ENCODE measurements at places on chromosomes 6 and 20.

- DNase-seq, result no peak
Measured at GRCh38 chr20:46883892-46884291, 10.8 kb upstream of the EYA2 start.

DNA sequence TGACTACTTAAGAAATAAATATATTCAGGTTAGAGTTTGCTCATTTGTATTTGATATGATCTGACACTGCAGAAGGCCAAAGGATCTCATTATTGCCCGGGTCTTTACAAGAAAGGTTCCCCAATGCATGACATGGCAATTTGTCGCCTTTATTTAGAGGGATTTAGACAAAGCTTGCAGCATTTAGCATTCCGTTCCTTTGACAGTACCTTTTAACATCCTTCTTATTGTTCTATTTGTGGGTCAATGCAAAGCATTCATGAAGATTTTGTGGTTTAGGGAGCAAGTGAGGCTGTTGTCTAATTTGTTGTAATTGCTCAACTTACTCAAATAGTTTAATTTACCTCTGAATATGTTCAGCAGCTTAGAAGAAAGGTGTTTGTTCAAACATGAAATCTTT is 230.8 kb upstream of the FLRT3 start:
- DNase-seq, result no peak

- no peak for DNase-seq
Measured at GRCh38 chr6:155495011-155495768, 39.6 kb upstream of the NOX3 start.

DNA sequence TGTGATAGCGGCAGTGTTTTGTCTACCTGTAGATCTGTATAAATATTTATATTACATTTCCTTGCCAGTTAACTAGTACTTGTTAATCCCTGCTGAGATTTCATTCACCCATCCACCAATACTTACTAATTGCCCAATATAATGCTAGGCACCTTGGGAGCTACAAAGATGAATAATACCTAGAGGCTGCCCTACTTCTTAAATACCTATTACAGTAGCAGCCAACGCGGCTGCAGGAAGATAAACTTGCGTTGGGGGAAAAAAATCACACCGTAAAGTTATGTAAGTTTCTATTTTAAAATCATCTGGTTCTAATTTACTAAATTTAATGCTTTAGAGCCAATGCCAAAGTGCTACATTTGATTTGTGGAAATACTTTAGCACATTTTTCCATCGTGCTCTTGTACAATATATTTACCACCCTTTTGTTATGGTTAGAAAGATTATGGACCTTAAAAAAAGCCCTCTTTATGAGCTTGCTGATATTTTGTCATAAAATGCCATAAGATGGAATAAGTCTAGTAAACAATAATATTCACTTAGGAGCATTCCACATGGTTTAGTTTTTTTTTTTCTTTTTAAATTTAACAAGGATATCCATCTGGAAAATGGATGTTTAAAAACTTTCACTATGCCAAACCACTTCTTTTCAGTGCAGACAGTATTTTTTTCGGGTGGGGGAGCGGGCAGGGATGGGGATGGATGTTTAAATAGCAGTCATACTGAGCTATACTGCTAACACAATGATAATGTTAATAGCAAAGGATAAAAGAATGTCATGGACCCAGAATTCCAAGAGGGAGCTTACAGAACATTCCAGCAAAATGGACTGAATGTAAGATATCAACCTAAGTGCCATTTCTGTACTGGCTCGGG is 13.2 kb upstream of the NEDD9 start:
- DNase-seq, result no peak

- no peak for DNase-seq
Measured at GRCh38 chr6:23728707-23729106, 397.3 kb upstream of the NRSN1 start.

GRCh38 chr6:37244430-37245310 is 12.9 kb upstream of the TBC1D22B start:
- peak; percentile 96 for DNase-seq

GRCh38 chr20:50804437-50805348 is 9.8 kb downstream of the BCAS4 start:
- DNase-seq, result no peak

GRCh38 chr6:148431413-148431812 is 88.8 kb downstream of the SASH1 start:
- DNase-seq, result no peak

DNA sequence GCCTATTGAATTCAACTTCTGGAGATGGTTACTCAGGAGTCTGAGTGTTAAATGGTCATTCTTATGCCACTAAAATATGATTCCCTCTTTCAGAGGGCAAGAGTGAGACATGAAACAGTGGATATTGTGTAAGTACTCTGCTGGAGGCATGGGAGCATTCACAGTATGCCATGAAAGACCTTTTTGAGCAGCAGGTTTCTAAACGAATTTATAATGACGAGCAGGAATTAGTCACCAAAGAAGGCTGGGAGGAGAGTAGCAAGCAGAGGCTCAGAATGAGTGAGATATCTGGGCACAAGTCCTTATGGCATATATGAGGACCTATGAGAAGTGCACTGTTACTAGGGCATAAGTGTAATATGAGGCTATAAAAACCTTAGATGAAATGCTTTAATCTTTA is 10.9 kb upstream of the MYB start:
- DNase-seq, result no peak

GRCh38 chr6:136922685-136923006 is 545 bp downstream of the SLC35D3 start:
- DNase-seq, result no peak

DNA sequence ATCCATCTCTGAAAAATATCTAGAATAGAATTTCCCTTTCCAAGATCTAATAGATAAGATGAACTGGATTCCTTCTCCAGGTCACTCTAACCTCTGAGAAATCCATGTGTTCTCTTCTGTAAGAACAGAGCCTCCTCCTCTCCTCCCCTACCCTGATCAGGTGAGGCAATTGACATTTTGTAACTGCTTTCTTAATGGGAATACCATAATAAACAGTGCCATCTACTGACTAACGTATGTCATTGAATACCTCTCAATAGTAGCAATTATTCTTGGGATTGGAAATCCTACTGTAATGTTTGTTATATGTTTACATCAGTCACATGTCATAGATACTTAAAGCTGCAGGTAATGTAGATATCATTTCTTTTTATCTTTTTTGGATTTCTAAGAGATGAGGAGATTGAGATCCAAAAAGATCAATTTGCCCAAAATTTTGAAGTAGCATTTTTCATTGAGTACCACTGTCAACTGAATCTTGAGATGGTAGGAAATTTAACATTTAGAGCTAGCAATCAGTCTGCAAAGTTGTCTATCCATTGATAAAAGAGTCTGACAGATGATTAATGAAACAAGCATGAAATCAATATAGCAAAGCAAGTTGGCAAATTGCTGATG is 365.8 kb upstream of the HSF2 start:
- peak; percentile 81 for DNase-seq

- DNase-seq, result no peak
Measured at GRCh38 chr20:50434653-50435396, 75.4 kb upstream of the PTPN1 start.

- DNase-seq, result peak; percentile 32
Measured at GRCh38 chr20:50855498-50856474, 60.9 kb downstream of the BCAS4 start.

- DNase-seq, result no peak
Measured at GRCh38 chr6:46220352-46221221, 49.8 kb upstream of the ENPP5 start.

- DNase-seq, result peak; percentile 20
Measured at GRCh38 chr20:2602046-2602735, 50.2 kb upstream of the NOP56 start.

- DNase-seq, result no peak
Measured at GRCh38 chr6:31125586-31126363, 5.5 kb upstream of the CDSN start.

- DNase-seq, result no peak
Measured at GRCh38 chr6:45590696-45591184, 213.0 kb upstream of the SUPT3H start.

All from NCI-H1105 (cell line).